ENCODE measurements at places on chromosomes 2 and 18.

GRCh38 chr18:46148810-46149209, 44.6 kb downstream of the HAUS1 start:
- DNase-seq: peak; percentile 20

DNA sequence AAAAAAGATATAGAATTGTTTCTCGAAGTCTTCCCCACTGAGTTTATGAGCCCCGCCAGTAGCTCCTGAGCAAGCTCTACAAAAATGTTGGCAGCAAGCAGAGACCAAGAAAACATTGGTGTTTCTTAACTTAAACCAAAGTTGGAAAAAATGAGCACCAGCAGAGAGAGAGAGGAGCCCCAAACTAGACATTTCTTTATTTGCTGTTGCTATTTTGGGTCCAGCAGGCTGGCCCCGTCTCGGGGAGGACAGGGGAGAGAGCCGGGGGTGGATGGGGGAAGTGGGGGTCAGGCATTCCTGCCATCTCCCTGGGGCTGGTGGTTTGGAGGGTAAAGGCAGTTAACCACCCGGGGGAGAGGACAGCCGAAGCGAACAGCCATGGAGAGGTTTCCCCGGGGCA, 113.0 kb downstream of the DYSF start:
- DNase-seq: peak; percentile 12

GRCh38 chr2:151855111-151855510, 26.9 kb upstream of the ARL5A start:
- DNase-seq: no peak

GRCh38 chr2:19874726-19875125, 27.1 kb downstream of the TTC32 start:
- no peak for DNase-seq

GRCh38 chr18:2188258-2188657, 383.0 kb downstream of the METTL4 start:
- DNase-seq: no peak

- DNase-seq: peak; percentile 87
Observed at GRCh38 chr18:11324956-11325882, 175.8 kb upstream of the PIEZO2 start.

GRCh38 chr2:6554466-6554865, 311.2 kb downstream of the CMPK2 start:
- DNase-seq: no peak

GRCh38 chr2:228048838-228049490, 132.5 kb downstream of the SPHKAP start:
- no peak for DNase-seq

GRCh38 chr2:227430639-227431038, 41.3 kb upstream of the AGFG1 start:
- DNase-seq: no peak
